ENCODE measurements at places on chromosomes 16 and 17.

DNA sequence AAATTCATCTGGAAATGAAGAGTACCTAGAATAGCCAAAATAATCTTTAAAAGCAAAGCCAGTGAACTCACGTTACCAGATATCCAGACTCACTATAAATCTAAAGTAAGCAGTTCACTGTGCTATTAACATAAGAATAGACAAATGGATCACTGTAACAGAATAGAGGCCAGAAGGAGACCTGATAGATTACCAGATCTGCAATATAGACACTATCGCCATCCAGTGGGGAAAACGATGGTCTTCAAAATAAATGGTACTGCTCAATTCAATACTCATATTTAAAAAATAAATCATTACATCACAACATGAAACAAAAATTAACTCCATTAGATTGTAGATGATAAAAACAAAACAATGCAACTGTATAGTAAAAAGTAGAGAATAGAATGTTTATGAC is 158.6 kb upstream of the CDH8 start:
- no peak for DNase-seq

DNA sequence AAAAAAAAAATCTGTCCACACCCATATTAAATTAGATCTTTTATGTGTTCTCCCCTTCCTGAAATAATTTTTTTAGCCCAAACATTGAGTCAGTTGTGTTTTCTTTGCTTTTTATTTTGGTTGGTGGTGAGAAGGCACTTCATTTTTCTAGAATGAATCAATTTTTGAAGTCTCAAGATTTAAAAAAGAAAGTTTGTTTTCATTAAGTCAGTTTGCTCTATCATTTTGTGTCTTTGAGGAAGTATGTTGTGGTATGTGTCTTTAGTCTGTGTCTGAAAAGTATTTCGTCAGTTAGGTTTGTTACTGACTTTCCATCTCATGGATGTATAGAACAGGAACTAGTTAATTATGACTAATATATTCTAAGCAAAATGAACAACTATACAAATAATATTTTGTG is 3.8 kb downstream of the IGF2BP1 start:
- DNase-seq, result peak; percentile 33

GRCh38 chr16:72240466-72240865 is 68.5 kb upstream of the PMFBP1 start:
- DNase-seq, result no peak

- DNase-seq, result no peak
These were observed 22.5 kb upstream of the ADCY9 start for GRCh38 chr16:4138713-4139112.

GRCh38 chr16:4365014-4365406 is 6.6 kb upstream of the VASN start:
- no peak for DNase-seq

DNA sequence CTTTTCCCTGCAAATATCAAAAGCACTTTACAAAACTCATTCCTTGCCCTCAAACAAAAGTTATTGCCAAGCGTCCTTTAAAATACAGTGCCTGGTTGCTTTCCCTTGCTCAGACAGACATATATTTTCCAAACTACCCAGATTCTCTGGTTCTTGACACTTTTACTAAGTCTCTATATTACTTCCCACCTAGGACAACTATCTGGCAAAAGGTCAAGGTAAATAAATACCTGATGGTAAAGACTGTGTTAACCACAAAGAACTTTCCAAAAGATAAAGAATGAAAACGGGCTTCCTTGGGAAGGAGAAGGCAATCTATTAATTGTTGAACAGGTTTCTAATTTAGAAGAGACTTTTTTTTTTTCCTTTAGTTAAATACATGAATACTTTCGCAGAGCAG is 1.9 kb downstream of the HS3ST3A1 start:
- DNase-seq, result no peak

DNA sequence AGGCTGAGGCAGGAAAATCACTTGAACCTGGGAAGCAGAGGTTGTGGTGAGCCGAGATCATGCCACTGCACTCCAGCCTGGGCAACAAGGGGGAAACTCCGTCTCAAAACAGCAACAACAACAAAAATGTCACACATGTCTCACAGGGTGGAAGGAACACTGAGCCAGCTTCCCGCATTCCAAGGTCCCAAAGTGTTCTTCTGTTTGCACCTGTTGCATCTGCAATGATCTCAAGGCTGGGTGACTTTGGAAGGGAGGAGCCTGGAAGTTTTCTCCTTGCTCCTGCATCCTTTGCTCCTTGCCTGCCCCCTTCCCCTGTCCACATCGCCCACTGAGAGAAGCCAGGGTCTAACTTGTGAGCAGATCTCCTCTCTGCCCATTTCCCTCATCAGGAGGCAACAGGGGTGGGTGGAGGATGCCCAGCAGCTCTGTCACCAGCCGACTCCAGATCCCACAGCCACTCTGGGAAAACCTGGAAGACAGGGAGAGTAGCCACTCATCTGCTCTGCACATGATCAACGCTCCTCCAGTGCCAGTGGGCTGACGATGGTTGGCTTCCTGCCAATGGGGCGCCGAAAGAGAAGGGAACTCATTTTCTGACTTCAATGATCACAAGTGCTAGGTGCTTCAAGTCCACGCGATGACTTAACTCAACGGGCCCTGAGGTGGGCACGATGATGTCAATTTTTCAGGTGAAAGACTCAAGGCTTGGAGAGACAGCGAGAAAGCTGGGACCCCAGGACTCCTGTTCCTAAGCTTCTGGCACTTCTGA is 12.6 kb downstream of the CHST6 start:
- no peak for DNase-seq

- no peak for DNase-seq
These were observed 15.0 kb downstream of the MYH13 start for GRCh38 chr17:10357768-10358167.

GRCh38 chr16:22373662-22374310 is 633 bp downstream of the CDR2 start:
- DNase-seq, result no peak

DNA sequence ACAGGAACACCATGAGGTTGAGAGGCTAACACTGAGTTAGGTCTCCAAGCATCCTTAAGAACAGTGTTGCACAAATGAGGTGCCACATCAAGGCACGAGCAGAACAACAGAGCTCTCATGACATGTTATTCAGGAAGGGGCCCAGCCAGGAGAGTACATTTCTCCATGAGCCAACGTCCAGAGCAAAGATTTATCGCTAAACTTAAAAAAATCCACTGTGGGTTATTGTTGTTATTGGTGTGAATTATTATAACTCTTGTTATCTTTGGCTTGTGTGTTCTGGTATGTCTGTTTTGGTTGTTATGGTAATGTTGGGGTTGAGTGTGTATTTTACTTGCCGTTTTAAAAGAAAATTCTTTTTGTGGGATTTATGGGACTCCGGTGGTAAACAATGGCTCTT is 68.9 kb upstream of the MSI2 start:
- no peak for DNase-seq

DNA sequence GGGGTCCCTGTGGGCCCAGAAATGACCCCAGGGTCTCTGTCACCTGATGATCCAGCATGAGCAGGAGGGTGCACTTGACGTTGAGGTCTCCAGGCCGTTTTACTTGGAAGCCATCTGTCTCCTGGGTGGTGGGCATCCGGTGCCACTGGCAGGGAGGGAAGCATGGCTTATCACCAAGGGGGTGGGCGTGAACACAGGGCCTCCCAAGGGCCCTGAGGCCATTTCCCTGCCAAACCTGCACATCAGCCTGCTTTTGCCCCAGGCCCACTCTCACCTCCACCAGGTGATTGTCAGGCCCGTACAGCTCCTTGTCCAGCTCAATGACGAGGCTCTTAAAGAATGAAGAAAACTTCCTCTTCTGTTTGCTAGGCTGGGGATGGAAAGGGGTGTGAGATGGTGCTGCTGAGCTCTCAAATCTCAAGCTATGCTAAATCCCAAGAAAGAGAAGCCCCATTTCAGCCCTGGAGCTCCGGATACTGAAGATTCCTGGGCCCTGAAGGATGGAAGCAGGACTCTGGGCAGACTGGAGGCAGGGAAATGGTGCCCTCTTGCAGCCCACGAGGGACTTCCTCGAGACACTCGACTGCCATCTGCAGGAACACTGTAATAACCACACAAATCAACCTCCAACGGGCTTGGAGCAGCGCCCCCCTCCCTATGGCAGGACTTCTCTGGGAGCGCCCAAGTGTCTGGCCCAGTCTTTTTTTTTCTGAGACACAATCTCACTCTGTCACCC is 7.1 kb upstream of the FTSJ3 start:
- peak; percentile 20 for DNase-seq

DNA sequence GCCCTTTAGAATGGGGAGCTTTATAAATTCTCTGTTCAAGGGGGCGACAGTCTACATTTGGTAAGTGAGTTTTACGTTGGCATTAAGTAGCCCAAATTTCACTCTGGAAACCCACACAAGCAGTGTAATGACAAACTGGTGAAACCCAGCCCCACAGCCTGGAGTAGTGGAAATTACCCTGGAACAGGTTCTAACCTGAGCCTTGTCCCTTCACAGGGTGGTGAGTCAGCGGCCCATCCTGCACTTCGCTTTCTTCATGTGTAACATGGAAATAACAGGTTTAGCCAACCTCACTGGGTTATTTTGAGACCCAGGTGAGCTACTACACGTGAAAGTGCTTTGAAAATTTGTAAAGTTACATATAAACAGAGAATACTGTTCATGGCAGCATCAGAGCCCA is 3.5 kb upstream of the TLCD3A start:
- DNase-seq, result no peak

DNA sequence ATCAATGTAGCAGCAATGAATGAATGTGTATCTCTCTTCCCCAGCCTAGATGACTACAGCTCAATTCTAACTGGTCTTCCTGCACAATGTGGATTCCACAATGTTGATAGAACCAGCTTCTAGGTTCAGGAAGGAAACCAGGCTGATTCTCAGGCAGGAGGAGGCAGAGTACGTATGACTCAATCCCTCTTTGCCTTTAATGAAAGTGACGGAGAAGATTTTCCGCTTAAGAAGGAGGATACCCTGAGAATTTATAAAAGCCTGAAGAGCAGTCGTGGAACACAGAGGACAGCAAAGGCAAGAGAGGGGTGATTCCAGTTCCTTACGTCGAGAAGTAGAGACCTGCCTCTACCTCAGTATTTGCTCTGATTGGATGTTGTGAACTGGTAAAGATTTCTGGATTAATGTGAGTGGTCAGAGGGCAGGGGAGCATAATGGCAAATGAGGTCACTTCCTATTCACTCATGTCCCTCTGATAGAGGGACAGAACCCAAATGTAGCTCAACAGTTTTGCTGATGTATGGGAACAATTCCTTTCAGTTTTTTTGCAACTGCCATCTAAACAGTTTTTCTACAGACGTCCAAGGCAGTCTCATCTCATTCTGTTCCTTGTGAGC is 15.0 kb upstream of the SLC16A11 start:
- DNase-seq, result no peak

DNA sequence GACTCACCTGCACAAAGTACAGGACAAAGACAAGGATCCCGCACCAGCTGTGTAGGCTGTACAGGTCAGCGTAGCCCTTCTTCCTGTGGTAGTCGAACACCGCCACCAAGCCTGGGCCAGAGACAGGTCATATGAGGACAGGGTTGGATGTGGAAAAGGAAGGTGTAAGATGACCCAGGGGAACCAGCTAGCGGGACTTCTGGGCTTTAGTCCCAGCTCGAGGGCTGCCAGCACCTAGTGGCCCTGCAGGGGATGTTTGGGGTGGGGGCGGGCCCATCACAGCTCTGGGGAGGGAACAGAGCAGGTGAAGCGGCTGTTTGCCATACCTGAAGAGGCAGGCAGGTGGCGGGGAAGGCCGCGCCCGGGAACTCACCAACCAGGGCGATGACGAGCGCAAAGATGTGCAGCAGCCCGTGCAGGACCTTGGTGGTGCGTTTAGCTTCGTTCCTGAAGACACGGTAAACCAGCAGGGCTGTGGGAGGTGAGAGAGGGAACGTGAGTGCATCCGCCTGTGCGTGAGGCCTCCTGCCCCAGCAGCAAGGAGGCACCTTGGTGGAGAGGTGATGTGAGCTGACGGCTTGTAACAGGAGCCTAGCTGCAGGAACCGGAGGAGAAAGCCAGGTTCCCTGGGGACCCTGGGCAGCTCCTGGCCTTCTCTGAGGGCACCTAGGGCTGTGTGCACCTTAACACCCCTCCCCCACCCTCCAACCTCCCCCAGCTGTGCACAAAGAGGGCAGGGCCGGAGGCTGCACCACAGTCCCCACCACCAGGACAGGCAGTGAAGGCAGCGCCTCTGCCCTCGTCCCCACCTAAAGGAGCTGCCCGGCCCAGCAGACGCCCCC is 10.2 kb downstream of the CYB561 start:
- DNase-seq, result no peak

All from fibroblast of skin of left biceps (primary cell).